ENCODE measurements at places on chromosomes 12 and 14. TPM values are rescaled to one million over a fixed set of nuclear protein-coding genes. Genes with fewer than 3 reads are reported as not detected.

Gene NANOG
- 1.3 TPM for total RNA-seq

- DNase-seq = no peak
Observed at GRCh38 chr14:34056046-34056445, 105.2 kb upstream of the EGLN3 start.

DNA sequence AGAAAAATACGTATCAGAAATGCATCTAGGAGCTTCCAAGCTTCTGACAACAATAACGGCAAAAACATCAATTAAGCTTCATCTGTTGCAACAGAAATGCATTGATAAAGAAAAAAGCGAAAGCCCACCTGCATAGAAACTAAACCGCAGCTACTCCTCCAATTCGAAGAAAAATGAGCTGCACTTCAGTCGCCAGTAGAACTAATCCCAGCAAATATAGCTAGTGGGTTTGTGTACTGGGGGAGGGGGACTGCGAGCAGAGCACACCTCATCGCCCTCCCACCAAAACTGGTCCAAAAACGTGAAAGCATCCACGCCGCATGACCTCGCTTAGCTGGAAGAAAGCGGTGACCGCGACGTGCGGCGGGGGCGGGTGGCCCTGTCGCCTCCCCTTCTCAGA lies 1.2 kb downstream of the SLC35F4 start:
- no peak for DNase-seq

- DNase-seq = no peak
Observed at GRCh38 chr12:85794531-85794930, 41.7 kb downstream of the RASSF9 start.

GRCh38 chr14:31966896-31967668 lies 110.0 kb upstream of the ARHGAP5 start:
- DNase-seq = no peak

GRCh38 chr12:122182887-122183587 lies at the start of gene LRRC43:
Gene LRRC43 (plus strand): TSS chr12:122183123. CDS start chr12:122183145, 22 bp downstream.
- peak; percentile 88 for DNase-seq

DNA sequence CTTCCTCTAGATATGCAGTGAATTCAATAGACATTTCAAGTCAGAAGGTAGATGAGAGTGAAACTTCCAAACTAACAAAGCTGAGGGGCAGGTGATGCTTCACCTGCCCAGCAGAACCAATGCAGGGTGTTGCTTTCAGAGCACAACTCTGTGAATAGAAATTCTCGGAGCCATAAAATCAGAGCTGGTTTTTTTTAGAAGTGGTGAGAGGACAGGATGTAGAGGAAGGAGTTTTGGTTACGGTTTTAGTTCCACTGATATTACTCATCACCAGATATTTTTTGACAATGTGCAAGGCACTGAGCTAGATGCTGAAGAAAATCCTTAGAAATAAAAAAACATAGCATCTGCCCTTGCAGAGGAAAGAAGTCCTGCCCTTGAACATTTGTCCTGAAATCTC lies 62.2 kb downstream of the BMP4 start:
- no peak for DNase-seq

DNA sequence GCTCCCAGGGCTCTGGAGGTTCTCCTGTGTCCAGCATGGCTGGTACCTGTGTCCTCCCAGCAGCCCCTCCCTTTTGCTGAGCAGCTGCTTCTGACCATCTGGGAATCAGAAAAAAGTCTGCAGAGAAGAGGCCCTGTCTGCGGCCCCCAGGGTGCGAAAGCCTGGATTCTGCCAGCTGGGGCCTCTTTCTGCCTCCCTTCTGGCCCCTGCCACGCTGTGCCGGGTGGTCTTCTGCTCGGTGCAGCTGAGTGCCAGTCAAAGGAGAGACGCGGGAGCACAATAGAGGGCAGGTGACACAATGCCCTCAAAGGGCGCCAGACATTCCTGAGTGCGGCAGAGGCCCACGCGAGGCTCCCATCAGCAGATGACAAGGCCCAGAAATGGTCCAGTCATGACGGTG lies 12.6 kb downstream of the BTBD6 start:
- peak; percentile 57 for DNase-seq

DNA sequence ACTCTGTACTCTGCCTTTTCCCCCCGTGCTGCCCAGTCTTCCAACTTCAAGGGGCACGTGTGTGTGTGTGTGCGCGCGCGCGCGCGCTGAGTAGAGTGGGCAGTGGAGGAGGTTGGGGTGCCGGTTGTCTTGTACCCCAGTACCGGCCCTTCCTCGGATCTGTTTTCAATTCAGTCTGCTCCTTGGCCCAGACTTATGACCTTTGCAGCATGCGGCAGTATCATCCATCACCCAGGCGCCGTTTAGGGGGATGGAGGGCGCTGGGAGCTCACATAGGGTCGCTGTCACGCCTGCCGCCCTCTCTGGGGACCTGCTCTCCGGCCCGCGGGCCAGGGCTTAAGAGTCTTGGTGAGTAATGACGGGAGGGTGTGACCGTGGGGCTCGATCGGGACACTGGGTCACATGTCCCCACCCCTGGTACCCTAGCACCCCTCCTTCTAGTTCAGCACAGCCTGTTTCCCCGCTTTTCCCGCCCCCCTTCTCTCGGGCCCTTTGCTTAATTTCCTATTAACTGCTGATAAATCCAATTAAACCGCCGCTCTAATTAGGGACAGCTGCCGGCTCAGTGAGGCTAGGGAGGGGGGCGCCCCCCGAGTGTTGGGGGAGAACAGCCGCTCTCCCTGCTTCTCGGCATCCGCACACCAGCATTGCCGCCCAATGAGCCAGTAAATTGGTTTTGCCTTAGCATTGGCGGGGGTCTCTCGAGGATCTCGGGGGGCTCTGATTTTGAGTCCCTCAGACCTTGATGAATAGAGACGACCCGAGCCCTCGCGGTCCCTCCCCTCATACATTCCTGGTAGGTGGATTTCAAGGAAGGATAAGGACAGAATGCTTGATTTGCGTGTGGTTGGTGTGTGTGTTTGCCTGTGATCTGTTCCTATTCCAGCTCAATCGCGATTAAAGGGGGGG lies 9.3 kb downstream of the STAC3 start:
- DNase-seq = peak; percentile 66

Measured in glutamatergic neuron (in vitro differentiated cells).